H9 (cell line): ENCODE measurements at places on chromosomes 6 and 20.

DNA sequence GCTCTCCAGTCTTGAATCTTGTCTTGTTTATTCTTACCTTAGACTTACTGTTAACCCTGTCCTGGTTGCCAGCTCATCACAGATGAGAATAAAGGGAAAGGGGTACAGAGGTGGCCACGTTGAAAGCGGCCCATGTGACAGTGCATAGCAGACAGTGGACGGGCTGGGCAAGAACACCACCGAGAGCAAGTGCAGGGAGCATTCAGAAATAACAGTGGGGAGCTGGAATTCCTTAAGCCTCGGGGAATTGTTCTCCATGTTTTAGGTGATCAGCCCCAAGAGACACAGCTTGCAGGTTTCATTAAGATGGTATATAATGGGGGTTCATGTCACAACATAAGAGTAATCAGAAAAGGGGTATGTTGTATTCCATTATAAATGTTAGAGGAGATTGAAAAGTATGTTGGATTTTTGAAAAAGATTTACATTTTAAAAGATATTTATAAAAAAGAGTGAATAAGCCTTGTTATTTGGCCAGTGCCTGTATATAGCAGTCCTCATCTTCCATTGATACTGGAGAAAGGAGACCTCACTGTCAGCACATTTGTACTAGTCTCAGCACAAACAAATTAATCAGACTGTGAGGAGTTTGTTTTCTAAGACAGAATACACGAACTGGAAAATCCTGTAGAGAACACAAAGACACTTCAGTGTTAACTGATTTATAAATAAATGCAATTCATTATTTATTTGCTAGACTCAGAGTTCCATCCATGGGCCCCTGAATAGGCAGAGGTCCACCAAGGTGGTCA is 35.4 kb downstream of the VAPB start:
- no peak for DNase-seq
- H3K27me3 ChIP-seq, result no peaks in the 10 kb centered on the region
- no peak overlapping the region for H3K4me3 ChIP-seq

DNA sequence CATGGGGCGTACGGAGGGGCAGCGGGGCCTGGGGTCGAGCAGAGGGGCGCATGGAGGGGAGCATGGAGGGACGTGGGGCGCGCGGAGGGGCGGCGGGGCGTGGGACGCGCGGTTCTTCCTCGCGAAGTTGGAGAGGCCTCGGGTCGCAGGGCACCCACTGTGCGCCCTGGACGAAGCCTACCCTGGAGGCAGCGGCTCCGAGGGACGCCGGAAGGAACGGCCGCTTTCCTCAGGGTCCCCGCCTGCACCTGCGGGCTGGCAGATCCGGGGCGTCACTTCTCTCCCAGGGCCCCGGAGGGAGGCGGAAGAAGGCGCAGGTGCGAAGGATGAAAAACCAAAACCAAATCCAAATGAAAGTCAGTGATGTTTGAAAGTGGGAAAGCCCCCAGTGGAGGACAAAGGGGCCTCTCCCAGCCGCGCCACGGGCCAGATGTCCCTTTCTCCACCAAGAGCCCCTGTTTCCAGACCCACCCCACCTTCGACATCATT is 142.1 kb upstream of the PDE10A start:
- H3K27me3 ChIP-seq, result peaks cover 7% of the 10 kb centered on the region; the same call in 1 of the 2 replicates
- peak overlapping the region; percentile 77 for H3K4me3 ChIP-seq
- H3K4me1 ChIP-seq, result no peaks in the 10 kb centered on the region
- peaks cover under 1% of the 10 kb centered on the region; the same call in 1 of the 2 replicates for H3K36me3 ChIP-seq
- no peak overlapping the region for H3K27ac ChIP-seq
- no peak for DNase-seq

DNA sequence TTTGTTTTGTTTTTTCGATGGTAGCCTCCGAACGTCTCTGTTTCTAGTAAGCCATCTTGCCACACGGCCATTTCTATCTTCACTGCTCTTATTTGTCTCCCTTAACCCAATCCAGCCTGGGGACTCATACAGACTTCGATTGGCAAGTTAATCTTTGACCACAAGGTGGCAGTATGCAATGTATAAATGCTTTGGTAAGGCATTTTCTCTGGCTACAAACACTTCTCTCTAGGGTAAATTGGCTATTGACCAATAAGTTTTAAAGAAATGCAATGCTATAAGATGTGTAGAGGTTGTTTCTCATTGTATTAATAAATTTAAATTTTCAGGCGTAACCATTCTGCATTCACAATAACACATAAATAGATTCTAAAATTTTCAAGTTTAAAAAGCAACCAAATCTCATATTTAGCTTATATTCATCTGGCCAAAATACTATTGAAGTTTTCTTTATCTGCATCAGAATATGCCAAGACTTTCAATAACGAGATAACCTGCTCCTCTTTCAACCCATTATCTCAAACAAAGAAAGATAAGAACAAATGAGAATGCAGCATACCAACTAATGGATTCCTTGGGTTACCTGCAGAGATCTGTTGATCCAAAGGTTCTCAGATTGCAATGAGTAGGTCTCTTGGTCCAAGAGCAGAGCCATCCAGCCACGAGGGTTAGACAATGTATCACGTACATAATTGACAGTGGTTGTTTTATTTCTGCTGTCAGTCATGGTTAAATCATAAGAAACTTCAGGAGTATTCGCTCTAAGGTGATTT is 231.9 kb downstream of the PKHD1 start:
- H3K4me3 ChIP-seq, result peak overlapping the region; percentile 28
- no peak overlapping the region for H3K27ac ChIP-seq
- peak; percentile 57 for DNase-seq
- H3K27me3 ChIP-seq, result no peaks in the 10 kb centered on the region
- H3K36me3 ChIP-seq, result peaks cover 31% of the 10 kb centered on the region

DNA sequence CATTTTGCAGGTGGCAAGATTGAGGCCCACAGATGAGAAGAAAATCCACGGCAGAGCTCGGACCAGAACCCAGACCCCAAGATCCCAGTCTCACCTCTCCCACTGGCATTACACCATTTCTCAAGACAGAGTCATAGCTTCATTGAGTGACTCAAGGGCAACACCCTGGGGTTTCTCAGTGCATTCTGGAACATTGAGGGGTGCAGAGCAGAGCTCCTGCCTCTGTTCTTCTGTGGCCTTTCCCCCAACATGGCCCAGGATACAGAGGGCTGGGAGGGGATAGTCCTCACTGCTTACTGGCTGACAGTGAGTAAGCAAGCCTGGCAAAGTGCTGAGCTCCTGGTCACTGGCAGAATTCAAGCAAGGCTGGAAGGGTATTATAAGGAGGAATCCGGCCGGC is 74.0 kb downstream of the MDGA1 start:
- H3K4me1 ChIP-seq, result no peaks in the 10 kb centered on the region
- DNase-seq, result no peak
- H3K27me3 ChIP-seq, result no peaks in the 10 kb centered on the region
- no peaks in the 10 kb centered on the region for H3K36me3 ChIP-seq

DNA sequence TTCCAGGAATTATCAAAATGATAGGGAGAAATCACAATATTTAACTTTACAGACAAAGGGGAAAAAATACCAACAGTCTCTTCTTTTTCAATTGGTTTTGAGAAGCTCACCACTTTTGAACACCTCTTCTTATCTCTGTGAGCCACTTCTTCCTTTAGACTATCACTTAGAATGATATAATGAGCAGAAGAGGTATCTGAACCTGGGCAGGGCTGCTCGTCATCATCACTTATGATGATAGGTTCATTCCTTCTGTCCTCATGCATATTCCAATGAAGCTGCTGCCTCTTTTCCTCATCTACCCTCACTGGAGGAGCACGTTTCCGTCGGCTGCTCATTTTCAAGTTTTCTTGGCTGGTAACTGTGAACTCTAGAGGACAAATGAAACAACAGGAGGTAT is 9.2 kb downstream of the SHPRH start:
- H3K27ac ChIP-seq, result no peak overlapping the region
- H3K27me3 ChIP-seq, result no peaks in the 10 kb centered on the region
- no peaks in the 10 kb centered on the region for H3K4me1 ChIP-seq
- DNase-seq, result no peak
- no peak overlapping the region for H3K4me3 ChIP-seq

- no peak overlapping the region for H3K27ac ChIP-seq
- DNase-seq, result no peak
- no peak overlapping the region; the same call in 2 of the 3 replicates for H3K4me3 ChIP-seq
- no peaks in the 10 kb centered on the region for H3K36me3 ChIP-seq
- H3K27me3 ChIP-seq, result no peaks in the 10 kb centered on the region
Observed at GRCh38 chr6:107621229-107621937, 131.5 kb downstream of the SOBP start.

DNA sequence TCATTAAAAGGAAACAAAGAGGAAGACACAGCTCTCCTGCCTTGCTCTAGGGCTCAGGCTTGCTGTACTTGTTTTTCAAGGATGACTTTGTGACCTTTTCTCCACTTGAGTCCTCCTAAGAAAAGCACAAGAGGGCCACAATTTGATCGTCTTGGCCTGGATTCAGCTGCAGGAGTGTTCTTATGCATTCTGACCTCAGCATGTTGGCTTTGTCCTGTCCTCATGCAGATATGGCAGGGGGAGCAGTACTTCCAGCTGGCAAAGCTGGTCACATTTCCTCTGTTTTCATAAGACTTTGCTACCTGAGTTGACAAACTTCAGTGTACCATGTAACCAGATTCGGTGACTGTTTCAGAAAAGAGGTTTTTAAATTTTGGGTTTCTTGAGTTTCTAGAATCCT is 30.8 kb downstream of the KDM1B start:
- H3K4me1 ChIP-seq, result peaks cover 7% of the 10 kb centered on the region; the same call in 1 of the 2 replicates
- peak overlapping the region; percentile 74 for H3K27ac ChIP-seq
- H3K36me3 ChIP-seq, result no peaks in the 10 kb centered on the region
- H3K27me3 ChIP-seq, result no peaks in the 10 kb centered on the region
- DNase-seq, result peak; percentile 64

GRCh38 chr20:63053432-63054102 is 46.8 kb upstream of the BHLHE23 start:
- no peaks in the 10 kb centered on the region for H3K4me1 ChIP-seq
- H3K4me3 ChIP-seq, result no peak overlapping the region
- H3K27ac ChIP-seq, result no peak overlapping the region
- no peaks in the 10 kb centered on the region; the same call in 1 of the 2 replicates for H3K27me3 ChIP-seq

GRCh38 chr6:1825277-1825676 is 215.6 kb downstream of the FOXC1 start:
- H3K4me1 ChIP-seq, result no peaks in the 10 kb centered on the region; the same call in 1 of the 2 replicates
- H3K4me3 ChIP-seq, result no peak overlapping the region

GRCh38 chr6:26594730-26595632 is 1.8 kb upstream of the ABT1 start:
- no peak overlapping the region for H3K27ac ChIP-seq
- no peak overlapping the region for H3K4me3 ChIP-seq
- H3K4me1 ChIP-seq, result no peaks in the 10 kb centered on the region; the same call in 1 of the 2 replicates
- H3K36me3 ChIP-seq, result peaks cover 5% of the 10 kb centered on the region; the same call in 1 of the 3 replicates
- peak; percentile 70 for DNase-seq
- no peaks in the 10 kb centered on the region for H3K27me3 ChIP-seq

- H3K4me3 ChIP-seq, result no peak overlapping the region
- no peaks in the 10 kb centered on the region for H3K27me3 ChIP-seq
- peaks cover 9% of the 10 kb centered on the region; the same call in 1 of the 2 replicates for H3K4me1 ChIP-seq
- DNase-seq, result peak; percentile 60
- H3K36me3 ChIP-seq, result no peaks in the 10 kb centered on the region
- no peak overlapping the region for H3K27ac ChIP-seq
Observed at GRCh38 chr6:150717419-150717818, 117.7 kb downstream of the PLEKHG1 start.
